NCI-H1092 (cell line): ENCODE measurements at places on chromosomes 12 and 14.

DNA sequence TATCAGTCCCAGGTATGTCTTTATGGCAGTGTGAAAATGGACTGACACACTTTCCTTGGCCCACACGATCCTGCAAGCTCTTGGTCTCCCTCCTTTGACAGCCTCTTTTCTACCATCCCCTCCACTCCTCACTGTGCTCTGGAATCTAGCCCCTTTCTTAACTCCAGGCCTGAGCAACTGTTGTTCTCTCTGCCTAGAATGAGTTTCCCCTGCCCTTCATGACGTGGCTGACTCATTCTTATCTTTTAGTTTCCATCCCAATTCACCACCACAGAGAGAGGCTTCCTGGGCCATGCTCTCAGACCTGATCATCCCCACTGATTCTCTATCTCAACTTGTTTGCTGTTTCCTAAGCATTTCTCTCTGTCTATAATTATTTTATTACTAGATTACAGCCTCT, 157.4 kb upstream of the HMGA2 start:
- DNase-seq = no peak

DNA sequence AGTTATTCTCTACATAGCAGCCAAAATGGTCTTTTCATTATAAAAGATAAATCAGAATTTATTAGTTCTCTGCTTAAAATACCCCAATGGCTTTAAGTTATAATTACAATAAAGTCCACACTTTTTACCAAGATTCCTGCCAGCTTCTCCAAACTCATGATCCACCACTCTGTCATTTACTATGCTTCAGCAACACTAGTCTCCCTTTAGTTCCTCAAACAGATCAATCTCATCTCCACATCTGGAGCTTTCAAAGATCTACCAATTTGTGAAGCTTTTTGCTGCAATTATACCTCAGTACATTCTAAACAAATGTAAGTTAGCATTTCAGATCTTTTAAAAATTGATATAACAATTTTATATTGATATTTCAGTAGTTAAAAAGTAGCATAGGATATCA, 24.9 kb downstream of the CATSPERB start:
- no peak for DNase-seq

GRCh38 chr14:104657563-104658324, 31.7 kb upstream of the INF2 start:
- no peak for DNase-seq

GRCh38 chr12:132494294-132495164, 4.6 kb downstream of the FBRSL1 start:
- DNase-seq = no peak

DNA sequence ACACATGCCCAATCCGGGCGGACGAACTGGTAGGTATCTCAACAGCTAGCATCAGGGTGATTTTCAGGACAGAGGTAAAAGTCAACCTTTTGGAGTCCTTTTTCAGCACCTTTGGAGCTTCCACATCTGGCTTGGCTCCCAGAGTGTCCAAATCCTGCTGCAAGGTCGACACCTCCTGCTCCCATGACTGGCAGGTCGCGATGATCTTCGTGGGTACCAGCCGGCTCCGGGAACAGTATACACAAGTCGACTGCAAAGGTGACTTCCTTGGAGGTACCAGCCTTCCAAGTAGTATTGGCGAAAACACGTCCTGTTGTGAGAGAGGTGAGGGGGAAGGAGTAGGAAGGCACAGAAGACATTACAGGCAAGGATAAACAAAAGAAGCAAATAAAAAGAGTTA, 672.7 kb downstream of the TMEM121 start:
- DNase-seq = no peak

DNA sequence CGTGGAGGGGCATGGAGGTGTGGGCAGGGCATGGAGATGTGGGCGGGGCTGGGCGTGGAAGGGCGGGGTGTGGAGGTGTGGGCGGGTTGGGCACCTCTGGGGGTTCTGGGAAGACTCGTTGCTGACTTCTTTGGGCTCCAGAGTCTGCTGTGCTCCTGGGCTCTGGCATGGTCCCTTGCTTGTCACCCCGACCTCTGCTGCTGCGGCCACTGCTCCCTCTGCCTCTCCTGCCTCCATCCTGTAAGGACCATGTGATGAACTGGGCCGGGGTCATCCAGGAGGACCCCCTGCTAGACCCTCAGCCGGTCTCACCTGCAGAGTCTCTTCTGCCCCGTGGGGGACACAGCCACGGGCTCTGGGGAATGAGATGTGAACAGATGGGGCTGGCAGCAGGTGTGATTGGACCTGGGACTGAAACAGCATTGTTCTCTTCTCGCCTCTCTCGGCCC, 15.3 kb downstream of the NOC4L start:
- DNase-seq = no peak

DNA sequence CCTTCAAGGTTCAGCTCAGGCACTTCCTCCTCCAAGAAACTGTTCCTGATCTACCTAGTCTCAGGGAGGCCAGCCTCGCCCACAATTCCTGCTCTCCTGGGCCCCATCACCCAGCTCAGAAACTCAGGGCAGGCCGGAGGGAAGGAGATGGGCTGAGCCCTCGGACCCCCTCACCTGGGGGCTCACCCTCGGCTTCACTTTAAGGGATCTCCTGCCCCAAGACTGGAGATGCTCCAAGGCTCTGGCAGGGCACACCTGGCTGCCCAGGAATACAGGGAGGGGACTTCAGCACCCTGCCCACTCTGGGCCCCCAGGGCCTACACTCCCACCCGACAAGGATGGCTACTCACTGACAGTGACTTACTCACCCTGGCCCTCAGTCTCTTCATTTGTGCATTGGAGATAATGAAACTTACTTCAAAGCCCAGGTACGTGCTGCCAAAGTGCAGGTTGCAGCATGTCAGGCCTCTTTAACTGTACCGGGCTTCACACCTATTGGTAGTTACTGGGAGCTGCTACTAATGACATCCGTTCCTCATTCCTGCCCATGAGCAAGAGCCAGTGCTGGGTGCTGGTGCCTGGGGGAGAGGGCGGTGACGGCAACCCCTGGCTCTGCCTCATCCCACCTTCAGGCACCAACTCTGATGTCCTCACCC, 21.0 kb upstream of the PPP1R13B start:
- no peak for DNase-seq

DNA sequence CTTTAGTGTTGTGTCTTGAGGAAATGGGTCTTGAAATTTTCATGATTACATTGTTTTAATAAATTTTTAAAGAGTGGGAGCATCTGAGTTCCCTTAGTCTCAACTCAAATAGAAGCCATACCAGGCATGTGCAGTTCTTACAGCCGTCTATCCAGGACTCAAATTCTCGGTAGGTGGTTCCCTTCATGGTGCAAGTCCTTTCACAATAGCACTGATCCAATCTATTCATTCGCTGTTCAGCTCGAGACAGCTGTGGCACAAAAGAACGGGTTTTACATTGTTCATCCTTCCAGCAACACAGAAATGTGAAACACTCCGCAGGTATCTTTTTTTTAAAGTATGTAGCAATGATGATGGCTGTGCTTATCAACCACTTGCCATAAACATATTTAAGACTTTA, 100.2 kb downstream of the NELL2 start:
- no peak for DNase-seq

- no peak for DNase-seq
These were observed 3.1 kb upstream of the WDR89 start for GRCh38 chr14:63644741-63645140.

DNA sequence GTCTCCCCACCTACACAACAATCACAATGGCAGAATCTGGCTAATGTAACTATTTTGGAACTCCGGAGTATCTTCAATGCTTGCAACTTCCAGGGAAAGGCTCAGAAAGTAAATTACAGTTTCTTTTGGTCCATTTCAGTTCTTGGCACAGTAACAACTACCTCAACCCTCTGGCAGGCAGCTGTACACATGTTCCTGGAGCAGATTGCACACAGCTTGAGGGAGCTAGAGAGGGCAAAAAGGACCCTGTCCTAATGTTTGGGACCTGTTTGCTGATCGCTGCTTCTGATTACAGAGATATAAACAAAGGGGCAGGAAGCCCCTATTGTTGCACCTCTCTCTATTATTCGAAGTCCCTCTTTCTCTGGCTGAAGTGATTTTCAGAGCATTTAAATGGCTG, 35.2 kb upstream of the SLC38A1 start:
- DNase-seq = no peak

- DNase-seq = no peak
These were observed 81.6 kb downstream of the LMO3 start for GRCh38 chr12:16524378-16524777.

DNA sequence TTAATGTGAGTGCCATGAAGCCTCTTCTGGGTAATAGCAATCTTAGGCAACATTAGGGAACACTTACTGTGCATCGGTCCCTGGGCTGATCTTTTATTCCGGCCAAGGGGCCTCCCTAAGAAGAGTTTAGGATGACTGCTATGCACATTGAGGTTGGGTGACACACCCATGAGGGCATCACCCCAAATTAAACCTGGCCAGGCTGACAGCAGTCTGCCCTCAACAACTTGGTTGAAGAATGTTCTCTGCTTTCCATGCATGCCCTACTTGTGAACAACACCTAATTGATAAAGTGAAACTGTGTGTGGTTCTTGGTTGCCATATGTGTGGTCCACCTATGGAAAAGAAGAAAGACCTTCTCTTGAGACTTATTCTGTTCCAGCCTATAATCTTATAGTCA, 1098.0 kb downstream of the BCL11B start:
- DNase-seq = no peak

- no peak for DNase-seq
These were observed 1.8 kb upstream of the DYRK2 start for GRCh38 chr12:67646775-67647174.

DNA sequence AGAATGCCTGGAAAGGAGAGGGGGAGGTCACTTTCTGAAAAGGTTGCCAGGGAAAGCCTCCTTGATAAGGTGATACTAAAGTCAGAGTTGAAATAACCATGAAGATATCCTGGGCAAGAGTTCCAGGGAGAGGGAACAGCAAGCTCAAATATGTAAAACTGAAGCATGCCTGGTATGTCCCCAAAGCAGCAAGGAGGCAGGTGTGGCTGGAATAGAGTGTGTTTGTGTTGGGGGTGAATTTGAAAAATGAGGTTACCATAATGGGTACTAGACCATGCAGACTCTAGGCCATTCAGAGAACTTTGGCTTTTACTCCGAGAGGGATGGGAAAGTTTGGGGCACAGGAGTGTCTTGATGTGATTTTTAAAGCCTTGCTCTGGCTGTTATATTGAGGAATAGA, 66.7 kb upstream of the PTCSC3 start:
- DNase-seq = no peak

DNA sequence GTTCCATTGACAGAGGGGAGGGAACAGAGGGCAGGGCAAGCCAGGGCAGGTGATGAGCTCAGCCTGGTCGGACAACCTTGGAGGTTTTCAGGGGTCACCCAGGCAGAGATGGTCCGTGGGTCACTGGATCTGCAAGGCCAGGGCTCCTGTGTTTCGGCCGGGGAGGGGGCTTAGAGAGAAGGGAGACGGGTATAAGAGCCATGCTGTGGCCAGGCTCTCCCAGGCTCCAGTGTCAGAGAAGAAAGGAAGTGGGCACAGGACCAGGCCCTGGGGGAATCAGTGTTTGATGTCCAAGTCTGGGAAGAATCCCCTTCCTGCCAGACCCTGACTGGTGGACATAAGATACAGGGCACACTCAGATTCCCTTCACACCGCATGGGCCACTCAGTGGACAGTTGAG, 36.9 kb downstream of the DIO3 start:
- no peak for DNase-seq

- DNase-seq = no peak
These were observed 206.6 kb upstream of the DAAM1 start for GRCh38 chr14:58981840-58982239.

DNA sequence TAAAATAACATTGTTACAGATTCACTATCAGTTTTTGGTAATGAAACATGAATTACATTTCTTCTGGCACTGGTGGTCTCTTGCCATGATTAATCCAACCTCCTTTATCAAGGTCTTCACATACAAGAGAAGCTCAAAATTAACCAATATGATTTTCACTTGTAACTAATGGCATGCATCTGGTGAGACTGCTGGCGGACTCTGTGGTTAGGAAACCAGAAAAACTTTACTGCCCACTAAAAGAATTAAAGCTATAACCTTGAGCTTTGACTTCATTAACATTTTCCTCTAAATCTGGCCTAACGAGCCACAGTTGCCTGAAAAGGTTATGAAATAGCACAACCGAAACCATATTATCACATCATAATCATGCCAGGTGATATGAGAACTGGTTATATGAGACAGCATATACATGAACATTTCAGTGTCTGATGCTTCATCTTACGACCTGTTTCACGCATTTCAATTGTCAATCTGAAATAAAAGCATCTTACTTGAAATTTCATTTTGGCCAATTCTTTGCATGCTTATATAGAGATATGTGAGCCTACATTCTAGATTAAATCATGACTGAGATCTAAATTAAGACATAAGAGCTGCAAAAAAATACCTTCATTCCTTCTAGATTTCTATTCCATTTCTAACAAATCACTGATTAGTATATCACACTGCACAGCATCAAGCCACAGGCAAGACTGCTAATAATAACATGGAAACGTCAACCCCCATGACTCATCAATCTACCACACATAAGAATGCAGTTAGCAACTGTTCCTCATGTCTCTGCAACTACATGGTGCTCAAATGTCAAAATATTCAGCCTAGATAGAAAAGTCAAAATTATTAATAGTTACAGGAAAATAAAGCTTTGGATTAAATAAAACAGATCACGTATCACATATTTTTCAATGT, 89.3 kb downstream of the OSBPL8 start:
- DNase-seq = no peak

GRCh38 chr12:123134271-123134671, 16.6 kb downstream of the PITPNM2 start:
- no peak for DNase-seq

DNA sequence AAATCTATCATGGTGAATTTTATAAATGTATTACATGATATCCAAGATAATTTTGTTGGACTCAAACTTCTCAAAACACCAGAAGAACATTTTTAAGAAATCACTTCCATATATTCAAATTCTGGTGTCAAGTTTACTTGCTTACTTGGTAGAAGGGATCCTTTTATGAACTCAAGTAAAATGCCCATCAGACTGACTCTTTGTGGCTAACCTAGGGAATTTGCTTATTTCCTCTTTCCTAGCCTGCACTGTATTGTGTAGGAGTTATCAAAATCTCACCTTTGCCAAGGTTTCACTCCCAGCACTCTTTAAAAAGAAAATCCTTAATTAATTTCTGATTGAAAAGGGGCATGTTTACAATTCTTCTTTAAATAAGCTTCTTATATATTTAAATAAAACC, 196.5 kb downstream of the DUSP6 start:
- DNase-seq = no peak

DNA sequence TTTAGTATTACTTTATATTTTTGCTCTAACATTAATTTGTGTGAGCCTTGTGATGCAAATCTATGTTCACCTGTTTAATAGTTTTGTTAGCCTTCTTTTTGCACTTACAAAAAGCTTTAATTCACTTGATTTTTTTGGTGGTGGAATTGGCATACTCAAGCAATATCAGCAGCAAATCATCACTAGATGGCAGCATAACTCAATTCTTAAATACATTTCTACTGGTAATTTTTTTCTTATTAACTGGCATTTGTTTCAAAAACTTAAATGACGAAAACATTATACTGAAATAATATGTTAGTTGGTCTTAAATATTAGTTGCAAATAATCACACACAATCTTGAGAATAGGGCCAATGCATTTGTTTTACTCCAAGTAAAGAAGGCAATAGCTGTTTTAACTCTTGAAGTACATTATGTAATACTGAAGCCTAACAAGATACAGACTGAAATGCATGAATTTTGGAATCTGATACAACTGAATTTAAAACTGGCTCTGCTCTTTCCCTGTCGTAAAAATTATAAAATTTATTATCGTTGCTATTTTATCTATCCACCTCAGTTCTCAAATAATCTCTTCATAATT, 151.5 kb downstream of the ATXN7L3B start:
- no peak for DNase-seq
